ENCODE measurements at places on chromosomes 2 and 18.

DNA sequence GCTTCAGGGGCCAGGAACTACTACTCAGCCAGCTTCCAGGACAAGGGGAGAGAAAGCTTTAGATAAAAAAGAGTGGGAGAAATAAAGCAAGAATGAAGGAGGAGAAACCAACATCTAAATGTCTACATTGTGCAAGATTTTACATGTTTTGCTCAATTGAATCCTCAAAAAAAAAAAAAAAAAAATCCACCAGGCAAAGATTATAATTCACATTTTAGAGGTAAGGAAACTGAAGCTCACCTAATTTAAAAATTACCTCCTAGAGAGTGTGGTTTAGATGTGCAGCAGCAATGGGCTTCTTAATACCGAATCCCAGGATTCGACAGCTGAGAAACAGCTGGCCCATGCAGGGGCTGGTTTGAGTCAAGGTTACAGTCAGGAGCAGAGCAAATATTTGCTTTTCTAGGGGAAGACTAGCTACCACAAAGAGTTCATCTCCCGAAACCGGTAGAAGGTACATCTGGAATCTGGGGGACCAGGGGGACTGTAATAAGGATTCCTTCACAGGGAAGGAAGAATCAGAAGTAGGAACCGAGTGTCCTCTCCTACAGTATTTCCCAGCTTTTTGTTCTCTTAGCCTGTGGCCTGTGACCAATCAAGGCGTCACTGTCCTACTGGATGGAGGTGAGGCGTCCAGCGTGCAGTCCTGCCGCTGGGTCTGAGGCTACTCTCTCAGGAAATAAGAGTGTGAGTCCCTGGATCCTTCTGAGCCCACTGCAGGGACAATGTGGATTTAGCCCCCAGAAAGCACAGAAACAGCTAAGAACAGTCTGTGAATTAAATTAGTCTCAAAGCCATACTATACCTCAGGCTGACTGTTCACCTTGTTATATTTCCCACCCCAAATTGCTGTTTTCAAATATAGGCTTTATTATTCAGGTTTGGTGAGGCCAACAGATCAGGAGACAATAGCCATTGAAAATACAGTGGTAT lies 42.3 kb downstream of the IL1R2 start:
- no peak for DNase-seq

DNA sequence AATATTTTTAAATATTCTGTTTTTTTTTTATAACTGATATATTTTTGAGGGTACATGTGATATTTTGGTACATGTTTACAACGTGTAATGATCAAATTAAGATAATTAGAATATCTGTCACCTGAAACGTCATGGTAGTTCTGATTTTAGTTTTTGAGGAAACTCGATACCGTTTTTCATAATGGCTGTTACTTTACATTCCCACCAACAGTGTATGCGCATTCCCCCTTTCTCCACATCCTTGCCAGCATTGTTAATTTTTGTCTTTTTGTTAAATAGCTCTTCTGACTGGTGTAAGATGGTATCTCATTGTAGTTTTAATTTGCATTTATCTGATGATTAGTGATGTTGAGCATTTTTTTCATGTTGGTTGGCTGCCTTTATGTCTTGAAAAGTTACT lies 206.8 kb upstream of the STON1 start:
- DNase-seq = no peak

DNA sequence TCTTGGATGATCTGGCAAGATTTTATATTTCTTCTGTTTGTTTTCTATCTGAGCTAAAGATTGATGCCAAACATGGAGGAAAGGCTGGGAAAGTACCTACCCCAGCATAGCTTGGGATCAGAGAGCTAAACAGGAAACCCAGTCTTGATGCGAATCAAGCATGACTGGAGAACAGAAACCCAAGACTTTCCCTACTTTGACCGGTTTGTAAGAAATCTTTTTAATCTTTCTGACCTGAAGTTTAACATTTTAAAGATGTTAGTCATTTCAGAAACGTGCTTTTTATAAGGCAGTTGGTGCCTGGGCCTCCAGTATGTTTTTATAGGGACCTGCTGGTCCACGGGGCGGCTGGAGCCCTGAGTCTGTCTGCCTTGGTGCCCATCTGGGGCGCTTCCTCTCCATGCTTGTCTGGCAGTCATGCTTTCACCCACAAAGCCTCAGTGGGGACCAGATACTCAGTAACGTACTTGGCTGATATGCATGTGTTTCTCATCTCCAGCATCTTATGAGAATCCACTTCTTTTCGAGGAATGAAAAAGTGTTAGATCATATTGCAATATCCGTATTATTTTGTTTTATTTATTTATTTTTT lies 266.5 kb downstream of the PTGR3 start:
- DNase-seq = no peak

GRCh38 chr2:18077704-18078103 lies 199.2 kb downstream of the KCNS3 start:
- no peak for DNase-seq

GRCh38 chr2:37561615-37562569 lies 109.5 kb downstream of the CDC42EP3 start:
- DNase-seq = no peak

- no peak for DNase-seq
Observed at GRCh38 chr2:18792226-18792629, 202.9 kb upstream of the NT5C1B start.

GRCh38 chr18:79577451-79578395 lies 101.9 kb upstream of the CTDP1 start:
- no peak for DNase-seq

DNA sequence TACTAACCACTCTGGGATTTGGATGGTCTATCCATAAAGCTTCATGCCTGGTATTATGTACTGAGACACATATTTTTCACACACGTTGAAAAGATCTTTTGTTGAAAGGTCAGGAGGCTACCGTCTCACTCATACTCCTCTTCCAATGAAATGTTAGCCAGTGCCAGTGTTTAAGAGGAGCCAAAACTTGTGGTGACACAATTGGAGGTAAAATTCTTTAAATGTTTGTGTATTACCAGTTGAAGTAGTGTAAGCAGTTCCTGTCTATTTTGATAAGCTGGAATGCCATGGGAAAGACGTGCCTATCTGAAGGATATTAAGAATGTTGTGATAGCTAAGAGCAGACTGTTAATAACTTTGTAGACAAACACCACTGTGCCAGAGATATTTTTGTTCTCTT lies 32.1 kb downstream of the MARCHF7 start:
- DNase-seq = no peak

DNA sequence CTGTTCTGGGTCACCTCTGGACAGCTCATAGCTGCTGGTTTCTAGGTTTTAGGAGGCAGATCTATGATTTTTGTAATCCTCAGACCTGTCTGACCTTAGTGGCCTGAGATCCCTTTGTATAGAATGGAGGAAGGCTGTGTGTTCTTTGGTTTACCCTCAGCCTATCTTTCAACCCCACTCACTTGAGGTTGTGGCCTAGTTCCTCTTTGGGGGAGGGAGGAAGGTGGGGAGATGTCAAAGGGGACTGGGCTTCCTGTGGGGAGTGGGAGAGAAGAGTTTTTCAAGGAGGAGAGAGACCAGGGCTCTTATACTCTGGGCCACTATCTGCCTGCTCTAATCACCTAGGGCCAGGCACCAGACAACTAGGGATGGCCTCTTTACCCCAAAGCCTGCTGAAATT lies 28.5 kb downstream of the SEMA4F start:
- no peak for DNase-seq

Measured in NCI-H774 (cell line).